Fibroblast of mammary gland (primary cell): ENCODE measurements at places on chromosomes 12 and 14.

DNA sequence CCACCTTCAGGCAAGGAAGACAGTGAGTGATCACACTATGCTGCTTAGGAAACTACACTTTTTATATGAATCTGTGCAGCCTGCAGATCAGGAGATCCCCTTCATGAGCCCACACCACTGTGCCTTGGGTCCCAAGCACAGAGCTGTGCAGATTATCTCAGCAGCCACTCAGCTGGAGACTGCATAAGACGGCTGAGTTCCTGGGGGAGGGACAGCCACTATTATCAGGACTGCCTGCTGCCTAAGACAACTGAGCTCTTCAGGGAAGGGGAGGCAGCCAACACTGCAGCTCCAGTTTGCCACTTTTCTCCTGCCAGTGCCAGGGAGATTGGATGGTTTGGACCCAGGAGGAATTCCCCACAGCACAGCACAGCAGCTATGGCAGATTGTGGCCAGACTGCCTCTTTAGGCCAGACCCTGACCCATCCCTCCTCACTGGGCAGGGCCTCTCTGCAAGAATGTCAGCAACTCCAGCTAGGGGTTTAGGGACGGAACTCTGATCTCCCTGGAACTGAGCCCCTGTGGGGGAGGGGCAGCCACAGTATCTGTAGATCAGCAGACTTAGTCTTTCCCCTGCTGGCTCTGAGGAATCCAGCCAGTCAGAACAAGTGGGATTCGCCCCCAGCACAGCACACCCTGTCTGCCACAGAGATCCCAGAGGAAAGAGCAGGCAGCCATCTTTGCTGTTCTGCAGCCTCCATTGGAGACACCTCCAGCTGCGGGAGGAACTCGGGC is 141.3 kb downstream of the KLHL28 start:
- no peak for DNase-seq

DNA sequence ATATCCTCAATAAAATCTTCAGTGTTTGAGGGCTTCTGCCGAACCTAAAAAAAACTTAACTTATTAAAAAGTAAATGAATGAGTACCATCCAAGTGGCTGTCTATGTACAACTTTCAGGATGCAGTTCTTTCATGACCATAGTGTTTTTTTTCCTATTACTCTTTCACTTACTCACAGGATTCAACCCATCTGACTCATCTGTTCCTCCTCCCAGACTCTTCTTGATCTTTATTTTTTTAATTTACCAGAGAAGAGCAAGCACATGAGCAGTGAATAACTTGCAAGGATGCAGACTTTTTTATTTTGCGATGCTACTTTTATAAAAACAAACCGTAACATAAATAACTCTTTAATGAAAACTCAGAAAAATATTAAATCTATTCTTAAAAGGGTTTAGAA is 24.5 kb downstream of the RECQL start:
- peak; percentile 83 for DNase-seq

DNA sequence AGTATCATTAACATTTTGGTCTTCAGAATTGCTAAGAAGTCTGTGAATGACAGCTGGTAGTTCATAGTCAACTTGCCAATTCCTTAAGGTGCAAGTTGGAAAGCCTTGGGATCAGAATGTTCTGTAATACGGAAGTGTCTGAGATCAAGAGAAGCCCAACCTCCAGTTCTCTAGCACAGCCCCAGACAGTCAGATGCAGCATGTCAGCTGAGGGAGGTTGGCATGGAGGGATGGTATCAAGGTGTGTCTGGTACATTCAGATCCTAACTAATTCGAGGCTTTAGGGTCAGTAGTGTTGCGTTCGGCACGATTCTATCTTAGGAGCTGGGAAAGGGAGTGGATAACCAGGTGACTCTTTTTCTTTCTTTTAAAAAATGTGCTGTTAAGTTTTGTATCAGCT is 38.3 kb downstream of the FNTB start:
- DNase-seq: no peak

DNA sequence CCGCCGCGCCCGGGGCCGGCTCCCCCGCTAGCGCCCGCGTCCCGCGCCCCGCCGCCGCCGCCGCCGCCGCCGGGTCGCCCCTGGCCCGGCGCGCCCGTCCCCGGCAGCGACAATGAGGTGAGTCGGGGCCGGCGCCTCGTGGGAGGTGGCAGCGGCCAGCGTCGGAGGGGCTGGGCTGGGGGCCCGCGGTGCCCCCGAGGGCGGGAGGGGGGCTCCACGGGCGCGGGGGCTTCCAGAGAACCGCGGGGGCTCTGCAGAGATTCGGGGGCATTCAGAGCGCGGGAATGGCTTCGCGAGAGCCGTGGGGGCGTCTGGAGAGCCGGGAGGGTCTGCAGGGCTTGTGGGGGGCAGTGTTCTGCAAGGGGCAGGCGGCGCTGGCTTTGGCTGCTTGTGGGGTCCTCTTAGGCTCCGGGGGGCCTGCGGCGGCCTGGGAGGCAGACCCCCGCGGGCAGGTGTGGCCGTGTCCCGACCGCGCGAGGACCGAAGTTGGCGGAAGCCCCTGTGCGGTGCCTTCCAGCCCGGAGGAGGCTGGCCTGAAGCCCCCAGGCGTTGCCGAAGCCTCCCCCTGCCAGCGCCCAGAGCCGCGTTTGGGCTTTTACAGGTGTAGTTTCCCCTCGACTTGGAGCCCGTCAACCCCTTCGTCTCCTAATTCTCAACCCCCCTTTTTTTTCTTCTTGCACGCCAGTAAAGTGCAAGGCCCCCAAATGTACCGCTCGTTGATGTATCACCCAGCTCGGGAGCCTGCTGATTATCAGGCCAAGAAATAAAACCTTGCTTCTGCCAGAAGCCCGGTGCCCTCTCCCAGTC is 93.1 kb upstream of the EVL start:
- no peak for DNase-seq

- DNase-seq: no peak
Observed at GRCh38 chr12:117523971-117524370, 162.5 kb upstream of the NOS1 start.

- DNase-seq: no peak
Observed at GRCh38 chr12:103468837-103469236, 26.9 kb downstream of the C12orf42 start.

DNA sequence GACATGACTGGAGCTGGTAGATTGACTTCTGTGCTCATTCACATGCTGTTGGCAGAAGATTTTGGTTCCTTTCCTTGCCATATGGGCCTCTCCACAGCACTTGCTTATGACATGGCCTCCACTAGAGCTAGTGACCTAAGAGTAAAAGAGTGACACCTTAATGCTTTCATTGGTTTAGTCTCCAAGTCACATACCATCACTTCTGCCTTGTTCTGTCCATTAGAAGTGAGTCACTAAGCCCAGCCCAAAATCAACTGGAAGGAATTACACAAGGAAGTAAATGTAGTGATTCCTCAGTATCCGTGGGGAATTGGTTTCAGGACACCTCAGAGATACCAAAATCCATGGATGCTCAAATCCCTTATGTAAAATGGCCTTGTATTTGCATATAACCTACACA is 81.3 kb downstream of the PPHLN1 start:
- DNase-seq: peak; percentile 58

DNA sequence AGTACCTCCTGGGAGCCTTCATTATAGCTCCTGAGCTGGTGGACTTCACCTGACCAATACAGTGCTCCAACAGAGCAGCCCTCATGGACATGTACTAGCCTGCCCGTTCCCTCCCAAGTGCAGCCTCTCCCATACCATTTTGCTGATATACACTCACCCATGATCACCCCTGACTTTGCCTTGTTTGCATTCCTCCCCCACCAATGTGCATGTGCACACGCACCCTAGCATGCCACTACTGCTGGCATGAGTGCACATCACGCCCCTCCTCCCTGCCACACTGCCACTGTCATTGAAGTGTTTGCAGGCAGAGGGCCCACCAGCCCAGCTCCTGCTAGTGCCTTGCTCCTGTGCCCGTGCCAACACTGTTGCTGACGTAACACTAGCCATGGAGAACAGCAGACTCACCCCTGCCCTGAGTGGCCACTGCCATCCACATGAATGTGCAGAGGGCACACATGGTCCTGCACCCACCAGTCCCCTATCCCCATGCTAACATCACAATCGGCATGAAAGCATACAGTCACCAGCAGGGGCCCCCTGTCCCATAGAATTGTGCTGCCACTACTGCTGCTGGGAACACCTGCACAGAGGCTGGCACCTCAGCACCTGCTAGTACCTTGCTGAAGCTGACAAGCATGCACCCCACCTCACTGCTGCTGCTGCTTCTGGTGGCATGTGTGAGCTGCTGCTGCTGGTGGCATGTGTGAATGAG is 110.3 kb downstream of the SINHCAF start:
- no peak for DNase-seq
